ENCODE measurements at places on chromosomes 3 and 15.

- DNase-seq = no peak
Measured at GRCh38 chr3:123318374-123318773, 116.6 kb downstream of the SEC22A start.

GRCh38 chr15:85837011-85837433, 42.3 kb upstream of the KLHL25 start:
- DNase-seq = no peak

GRCh38 chr3:112688819-112689218, 47.9 kb upstream of the CCDC80 start:
- no peak for DNase-seq

DNA sequence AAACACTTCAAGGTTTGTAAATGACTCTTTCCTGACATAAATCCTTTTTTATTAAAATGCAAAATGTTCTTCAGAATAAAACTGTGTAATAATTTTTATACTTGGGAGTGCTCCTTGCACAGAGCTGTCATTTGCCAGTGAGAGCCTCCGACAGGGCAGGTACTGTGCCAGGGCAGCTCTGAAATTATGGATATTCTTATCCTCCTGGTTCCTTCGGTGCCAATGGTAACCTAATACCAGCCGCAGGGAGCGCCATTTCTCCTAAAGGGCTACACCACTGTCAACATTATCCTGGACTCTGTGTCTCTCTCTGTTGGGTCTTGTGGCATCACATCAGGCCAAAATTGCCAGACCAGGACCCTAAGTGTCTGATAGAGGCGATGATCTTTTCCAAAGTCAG, 33.0 kb downstream of the CHDH start:
- DNase-seq = no peak

- DNase-seq = no peak
Measured at GRCh38 chr3:59698091-59698490, 648.3 kb upstream of the CFAP20DC start.
